ENCODE measurements at places on chromosomes 16 and 17.

DNA sequence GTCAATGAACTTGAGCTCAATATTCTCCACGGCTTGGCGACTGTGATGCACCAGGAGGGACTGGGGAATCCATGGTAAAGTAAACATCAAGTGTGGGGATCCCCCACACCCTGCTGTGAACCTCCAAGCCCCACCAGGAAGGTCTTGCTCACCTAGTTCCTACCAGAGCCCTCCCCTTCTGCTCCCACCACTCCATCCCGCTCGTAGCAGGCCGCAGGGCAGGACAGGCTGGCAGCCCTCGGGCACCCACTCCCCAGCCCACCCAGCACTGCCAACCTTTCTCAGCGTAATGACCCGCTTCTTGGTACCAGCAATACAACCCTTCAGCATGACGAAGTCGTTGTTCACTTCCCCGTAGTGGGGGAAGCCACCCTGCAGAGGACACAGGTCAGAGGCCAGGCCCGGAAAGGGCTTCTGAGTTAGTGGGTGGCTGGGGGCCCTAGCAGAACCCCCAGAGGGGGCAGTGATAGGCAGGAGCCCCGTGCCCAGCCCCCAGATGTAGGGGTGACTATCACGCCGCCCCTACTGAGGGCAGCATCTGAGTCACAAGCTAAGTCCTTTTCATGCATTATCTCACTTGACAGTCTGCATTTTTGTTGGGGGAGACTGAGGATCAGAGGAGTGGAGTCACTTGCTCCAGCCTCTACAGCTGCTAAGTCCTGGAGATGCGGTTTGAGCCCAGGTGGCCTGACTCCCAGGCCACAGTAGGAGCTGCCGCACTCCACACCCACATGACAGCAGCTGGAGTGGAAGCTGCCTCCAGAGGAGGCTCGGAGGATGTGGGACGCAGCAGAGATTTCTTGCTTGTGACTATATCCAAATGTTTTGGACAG, 2.8 kb upstream of the MSRB1 start:
- DNase-seq = no peak

DNA sequence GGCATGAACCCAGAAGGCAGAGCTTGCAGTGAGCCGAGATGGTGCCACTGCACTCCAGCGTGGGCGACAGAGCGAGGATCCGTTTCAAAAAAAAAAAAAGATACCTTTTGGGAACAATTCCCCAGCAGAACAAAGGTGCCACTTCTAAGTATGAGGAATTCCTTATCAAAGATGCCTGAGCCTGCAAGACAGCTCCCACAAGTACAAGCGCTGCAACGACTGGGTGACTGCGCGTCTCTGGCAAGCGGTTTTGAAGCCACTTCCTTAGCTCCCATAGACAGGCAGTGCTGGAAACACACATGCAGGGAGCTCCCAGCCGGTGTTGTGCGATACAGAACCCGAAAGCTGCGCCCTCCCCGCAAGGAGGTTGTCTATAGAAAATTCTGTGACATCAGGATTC, 60.5 kb downstream of the ADCY9 start:
- no peak for DNase-seq

DNA sequence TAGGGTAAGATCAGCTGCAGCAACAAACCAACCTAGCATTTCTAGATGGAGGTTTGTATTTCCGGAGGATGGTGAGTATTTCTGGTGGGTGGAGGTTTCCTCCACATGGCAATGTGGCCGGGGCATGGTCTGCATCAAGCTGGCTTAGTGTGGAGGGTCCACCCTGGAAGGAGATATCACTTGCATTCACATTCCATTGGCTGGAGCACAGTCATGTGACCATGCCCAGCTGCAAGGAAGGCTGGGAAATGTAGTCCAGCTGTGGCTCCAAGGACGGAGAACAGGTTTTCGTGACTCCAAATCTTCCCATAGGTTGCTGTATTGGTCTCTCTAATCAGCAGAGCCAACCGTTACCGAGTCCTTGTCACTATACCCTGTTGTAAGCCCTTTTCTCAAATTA, 68.7 kb downstream of the RAI1 start:
- DNase-seq = no peak

- DNase-seq = no peak
Measured at GRCh38 chr16:82544378-82545160, 82.2 kb upstream of the CDH13 start.

DNA sequence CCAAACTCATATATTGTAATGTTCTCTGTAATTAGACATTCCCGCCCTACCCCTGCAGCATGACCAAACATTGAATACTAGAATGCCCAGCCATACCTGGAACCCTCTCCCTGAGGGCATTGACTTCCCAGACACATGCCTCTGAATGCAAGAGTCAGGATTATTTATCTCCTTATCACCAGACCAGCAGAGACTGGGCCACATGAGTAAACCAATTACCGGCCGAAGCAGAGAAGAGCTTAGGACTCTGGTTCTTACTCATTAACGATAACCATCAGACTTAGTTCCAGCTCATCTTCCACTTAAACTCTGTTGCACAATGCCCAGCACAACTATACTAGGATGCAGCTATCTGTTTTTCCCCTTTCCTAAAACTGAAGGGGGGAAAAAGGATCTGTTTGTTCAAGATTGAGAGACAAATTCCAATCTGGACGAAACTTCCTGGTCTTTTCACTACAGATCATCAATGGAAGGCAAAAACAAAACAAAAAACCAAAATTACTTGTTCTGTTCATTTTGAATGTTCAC, 88.2 kb upstream of the CORO6 start:
- no peak for DNase-seq

DNA sequence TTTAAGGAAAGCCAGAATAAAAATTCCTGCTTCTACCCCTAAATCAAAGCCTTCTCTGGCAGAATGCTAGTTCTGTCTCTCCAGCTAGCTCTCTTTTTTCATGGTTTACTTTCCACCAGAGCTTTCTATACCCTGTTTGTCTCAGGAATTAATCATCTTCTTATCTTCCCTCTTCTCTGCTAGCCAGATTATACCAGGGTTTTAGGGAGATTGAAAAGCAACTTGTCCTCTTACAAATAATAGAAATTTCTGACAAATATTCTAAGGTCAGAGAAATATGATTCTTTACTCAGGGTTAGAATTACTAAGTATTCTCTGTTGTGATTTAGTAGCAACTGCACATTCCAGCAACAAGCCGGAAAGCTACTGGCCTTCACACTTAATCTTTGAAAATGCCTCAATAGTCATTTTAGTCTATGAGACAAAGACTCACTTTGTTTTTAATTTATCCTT, 166.4 kb downstream of the TANC2 start:
- no peak for DNase-seq

DNA sequence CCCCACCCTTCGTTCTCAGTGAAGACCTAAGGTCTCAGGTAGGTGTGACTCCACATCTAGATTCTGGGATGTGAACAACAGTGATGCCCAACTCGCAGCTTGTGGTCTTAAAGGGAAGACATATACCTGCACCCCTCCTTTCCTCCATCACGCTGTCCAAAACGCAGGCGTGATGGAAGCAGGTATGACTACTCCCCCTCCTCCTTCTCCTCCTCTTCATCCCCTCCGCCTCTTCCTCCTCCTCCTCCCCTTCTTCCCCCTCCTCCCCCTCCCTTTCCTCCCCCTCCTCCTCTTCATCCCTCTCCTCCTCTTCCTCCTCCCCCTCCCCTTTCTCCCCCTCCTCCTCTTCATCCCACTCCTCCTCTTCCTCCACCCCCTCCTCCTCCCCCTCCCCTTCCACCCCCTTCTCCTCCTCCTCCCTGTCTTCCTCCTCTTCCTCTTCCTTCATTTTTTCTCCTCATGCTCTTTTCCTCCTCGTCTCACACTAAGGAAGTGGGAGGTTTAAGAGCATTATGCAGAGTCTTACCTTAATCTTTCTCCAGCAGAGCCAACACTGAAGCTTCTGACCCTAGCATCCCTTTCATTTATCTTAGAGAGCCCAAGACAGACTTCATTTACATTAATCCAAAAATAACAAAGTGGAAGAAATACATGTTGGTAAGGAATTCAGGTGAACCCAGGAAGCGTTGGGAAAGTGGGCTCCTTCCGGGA, 352.5 kb downstream of the FOXL1 start:
- DNase-seq = no peak

- DNase-seq = peak; percentile 55
Measured at GRCh38 chr16:74774223-74775139, at the start of gene FA2H. TSS of gene FA2H (minus strand) at chr16:74774820. CDS start at chr16:74774755, 65 bp downstream.

- no peak for DNase-seq
Measured at GRCh38 chr16:20300312-20301097, 26.8 kb downstream of the GP2 start.

DNA sequence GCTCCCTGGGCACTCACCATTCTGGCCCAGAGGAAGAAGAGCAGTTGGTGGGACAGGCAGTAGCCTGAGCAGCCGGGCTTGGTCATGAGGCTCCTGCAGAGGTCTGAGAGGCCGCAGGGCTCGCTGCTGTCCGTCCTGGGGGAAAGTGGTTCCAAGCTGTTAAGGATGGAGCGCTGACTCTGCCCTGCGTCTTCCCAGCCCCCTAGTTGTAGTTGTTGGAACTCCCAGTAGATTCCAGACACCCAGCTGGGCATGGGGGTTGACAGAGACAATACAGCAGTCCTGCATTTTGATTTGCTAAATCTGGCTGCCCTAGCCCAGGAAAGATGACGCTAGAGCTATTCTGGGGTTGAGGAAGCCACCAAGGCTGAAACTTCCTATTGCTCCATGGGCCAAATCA, 7.3 kb downstream of the C16orf89 start:
- no peak for DNase-seq

DNA sequence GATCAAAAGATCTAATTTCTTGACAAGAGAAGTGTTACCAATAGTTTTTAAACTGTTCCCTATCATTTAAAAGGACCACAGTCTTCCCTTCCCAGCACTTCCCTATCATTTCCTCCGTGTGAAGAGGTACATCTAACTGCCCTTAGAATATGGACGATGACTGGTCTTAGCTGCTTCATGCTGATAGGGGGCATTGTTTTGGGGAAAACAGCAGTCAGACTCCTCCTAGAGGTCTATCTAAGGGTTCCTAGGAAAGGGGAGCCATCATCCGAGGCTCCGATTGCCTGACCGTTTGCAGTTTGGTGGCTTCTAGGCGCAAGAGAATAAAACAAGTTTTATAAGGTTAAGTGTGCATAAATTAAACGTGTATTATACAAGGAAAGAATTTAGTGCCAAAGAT, 7.1 kb downstream of the FZD2 start:
- DNase-seq = no peak

DNA sequence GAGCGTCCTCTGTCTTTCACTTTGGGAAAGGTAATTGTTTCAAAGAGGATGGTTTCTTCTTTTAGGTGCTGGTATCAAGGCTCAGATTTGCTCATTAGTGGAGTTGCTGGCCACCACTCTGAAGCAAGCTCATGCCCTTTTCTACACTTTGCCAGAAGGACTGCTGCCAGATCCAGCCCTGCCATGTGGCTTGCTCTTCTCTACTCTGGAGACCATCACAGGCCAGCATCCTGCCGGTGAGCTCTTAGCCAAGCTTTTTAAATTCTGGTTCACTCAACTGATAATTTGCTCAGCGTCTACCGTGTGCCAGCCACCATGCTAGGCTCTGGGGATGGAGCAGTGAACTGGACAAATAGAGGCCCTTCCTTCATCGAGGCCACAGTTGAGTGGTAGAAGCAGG, 4.3 kb downstream of the COG1 start:
- no peak for DNase-seq

- DNase-seq = no peak
Measured at GRCh38 chr16:67796099-67796718, 10.2 kb downstream of the RANBP10 start.

- DNase-seq = no peak
Measured at GRCh38 chr16:58043571-58044155, 18.1 kb downstream of the MMP15 start.

DNA sequence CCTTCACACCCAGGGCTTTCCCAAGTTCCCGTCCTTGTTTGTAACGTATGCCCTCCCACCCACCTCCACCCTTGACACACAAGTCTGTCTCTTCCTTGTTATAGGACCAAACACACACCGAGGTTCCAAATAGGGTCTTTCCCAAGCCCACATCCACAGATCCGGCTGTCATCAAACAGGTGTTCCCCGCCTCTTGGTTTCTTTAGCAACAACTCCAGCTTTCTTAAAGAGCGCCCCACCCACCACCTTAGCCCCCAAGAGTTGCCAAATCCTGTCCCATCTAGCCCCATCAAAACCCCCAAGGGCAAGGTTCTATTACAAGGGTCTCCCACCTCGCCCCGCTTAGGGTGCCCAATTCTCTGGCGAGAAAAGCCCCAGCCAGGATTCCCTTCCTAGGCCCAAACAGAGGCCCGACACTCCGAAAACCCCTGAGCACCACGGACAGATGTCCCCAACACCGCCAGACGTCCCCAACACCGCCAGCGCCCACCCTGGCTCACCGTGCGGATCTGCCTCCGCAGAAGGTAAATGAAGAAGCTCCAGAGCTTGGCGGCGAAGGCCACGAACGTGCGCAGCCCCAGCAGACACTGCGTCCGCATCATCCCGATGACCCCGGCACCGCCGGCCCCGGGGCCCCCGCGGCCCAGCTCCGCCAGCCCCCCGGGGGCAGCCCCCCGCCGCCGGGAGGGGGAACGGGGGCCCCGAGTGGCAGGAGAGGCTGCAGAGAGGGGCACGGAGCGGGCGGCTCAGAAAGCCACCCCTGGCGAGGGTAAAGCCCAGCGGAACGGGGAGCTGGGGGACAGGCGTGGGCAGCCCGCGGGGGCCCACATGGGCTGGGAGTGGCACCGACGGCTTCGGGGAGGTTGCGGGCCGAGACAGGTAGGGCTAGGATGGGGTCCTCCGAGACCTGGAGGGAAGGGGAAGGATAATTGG, 573 bp downstream of the CTDNEP1 start:
- no peak for DNase-seq

DNA sequence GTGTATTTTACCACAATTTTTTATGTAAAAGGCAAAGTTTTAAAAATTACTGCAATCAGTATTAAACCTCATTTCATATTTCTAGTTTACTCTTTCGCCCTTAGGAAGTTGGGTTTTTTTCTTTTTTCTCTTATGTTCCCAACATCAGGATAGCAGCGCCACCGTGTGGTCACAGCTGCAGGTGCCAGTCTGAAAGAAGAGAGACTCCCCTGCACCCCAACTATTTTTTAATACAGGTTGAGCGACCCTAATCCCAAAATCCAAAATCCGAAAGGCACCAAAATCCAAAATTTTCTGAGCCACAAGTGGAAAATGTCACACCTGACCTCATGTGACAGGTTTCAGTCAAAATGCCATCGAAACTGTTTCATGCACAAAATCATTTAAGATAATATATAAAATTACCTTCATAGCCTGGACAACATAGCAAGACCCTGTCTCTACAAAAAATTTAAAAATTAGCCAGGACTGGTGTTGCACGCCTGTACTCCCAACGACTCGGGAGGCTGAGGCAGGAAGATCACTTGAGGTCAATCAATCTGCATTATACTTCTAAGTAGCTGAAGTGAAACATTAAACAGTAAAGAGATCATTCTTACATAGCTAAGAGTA, 21.8 kb upstream of the ASGR2 start:
- peak; percentile 69 for DNase-seq

GRCh38 chr17:75090871-75091854, 3.4 kb downstream of the SLC16A5 start:
- DNase-seq = no peak

Measured in NCI-H1105 (cell line).